Articular chondrocyte of knee joint (primary cell): ENCODE measurements at places on chromosomes 12 and 14. TPM values are rescaled to one million over a fixed set of nuclear protein-coding genes. Genes with fewer than 3 reads are reported as not detected.

Gene KLRF1
- 0.13 and 0.32 TPM in 2 replicates for total RNA-seq

Gene SLCO1A2
- not detected in 2 replicates for total RNA-seq

Gene CLEC9A
- total RNA-seq: not detected in 2 replicates

Gene RTL1
- total RNA-seq: not detected in 2 replicates

Gene SVOP
- under 0.01 TPM in 2 replicates for total RNA-seq

Gene MIP
- total RNA-seq: 0.26 TPM in 1 of 2 replicates, not detected in the other

Gene DIO2
- 14.7 and 44.0 TPM in 2 replicates for total RNA-seq

Gene PLEKHH1
- 0.26 and 0.86 TPM in 2 replicates for total RNA-seq

Gene KLRG1
- 0.22 and 0.52 TPM in 2 replicates for total RNA-seq

Gene SLCO1B1
- not detected in 2 replicates for total RNA-seq

Gene PTPRO
- total RNA-seq: under 0.01 TPM in 1 of 2 replicates, not detected in the other

Gene KCNJ8
- total RNA-seq: 0.22 and 0.26 TPM in 2 replicates
